Stimulated activated CD4-positive, alpha-beta T cell treated with anti-CD3 and anti-CD28 coated beads, Interleukin-1b, Interleukin-23, amount 100 ng/mL, for 1 hour (primary cell): ENCODE measurements at places on chromosomes 13 and 19.

GRCh38 chr13:61252213-61252612, 163.4 kb downstream of the PCDH20 start:
- DNase-seq: no peak

DNA sequence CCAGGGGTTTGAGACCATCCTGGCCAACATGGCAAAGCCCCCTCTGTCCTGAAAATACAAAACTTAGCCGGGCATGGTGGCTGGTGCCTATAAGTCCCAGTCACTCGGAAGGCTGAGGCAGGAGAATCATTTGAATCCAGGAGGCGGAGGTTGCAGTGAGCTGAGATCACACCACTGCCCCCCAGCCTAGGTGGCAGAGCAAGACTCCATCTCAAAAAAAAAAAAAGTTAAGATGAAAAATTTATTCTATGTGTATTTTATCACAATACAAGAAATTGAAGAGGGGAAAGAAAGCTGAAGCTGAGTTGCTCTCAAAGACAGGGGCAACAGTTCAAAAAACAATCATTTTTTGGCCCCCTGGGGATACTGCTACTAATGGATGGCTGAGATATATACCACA, 31.1 kb downstream of the INSR start:
- no peak for DNase-seq

- no peak for DNase-seq
These were observed 404.5 kb downstream of the KCTD12 start for GRCh38 chr13:76481738-76482137.

GRCh38 chr19:33383720-33384292, 10.3 kb downstream of the CEBPG start:
- DNase-seq: no peak

DNA sequence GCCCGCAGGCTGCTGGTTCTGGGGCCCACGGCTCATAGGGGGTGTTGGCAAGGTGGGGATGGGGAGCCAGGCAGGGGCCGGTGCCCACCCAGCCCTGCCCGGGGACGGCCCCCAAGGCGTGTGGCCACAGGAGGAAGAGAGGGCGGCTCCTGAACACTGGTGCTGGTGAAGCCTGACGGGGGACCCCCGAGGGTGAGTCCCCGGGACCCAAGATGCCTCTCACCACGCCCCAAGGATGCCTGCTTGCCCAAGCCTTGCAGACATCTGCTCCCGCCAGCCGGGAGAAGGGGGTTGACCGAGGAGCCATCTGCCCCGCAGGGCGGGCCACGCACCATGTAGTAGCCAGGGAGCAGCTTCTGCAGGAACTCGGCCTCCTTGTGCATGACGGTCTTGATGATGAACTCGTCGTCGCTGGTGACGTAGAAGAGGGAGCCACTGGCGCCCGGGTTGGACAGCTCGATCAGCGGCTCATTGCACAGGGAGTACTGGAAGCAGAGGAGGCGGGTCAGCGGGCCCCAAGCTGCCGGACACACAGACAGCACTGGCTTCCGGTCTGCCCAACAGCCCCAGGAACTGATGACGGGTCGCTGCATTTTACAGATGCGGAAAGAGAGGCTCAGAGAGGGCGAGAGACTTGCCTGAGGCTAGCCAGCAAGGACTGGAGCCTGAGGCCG, 29.6 kb upstream of the CACTIN start:
- DNase-seq: no peak

DNA sequence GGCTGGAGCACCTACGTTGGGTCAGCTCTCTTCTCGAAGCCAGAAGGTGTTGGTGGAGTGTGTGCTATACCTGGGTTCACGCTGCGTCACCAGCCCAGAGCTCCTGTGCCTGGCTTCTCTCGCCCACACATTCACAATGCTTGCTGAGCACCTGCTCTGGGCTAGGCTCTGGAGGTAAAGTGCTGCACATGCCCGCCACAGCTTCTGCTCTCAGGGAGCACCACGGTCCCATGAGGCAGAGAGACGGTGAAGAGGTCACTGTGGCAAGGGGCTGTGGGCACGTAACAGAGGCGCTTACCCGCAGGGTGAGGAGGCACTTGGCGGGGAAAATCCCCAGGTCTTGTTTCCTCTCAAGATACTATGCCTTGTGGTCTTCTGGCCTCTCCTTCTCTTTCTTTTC, 174.2 kb downstream of the TEX29 start:
- no peak for DNase-seq

DNA sequence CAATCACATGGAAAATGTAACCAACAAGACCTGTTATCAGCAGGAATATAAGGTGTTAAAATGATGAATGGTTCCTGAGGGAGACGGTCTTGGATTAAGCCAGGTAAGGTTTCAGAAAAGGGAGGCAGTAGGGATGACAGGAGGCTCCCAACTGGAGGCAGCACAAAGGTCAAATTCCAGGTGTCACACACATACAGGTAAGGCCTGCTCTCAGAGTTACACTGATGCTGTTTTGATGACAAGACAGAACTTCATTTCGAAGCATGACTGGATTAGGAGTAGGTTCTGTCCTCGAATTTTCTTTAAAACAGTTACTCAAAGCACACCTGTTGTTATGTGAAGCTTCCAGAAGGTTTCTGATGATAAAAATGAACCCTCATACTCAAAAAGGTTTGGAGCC, 7.4 kb downstream of the MED26 start:
- no peak for DNase-seq

GRCh38 chr13:42312817-42313431, 41.0 kb downstream of the AKAP11 start:
- no peak for DNase-seq

DNA sequence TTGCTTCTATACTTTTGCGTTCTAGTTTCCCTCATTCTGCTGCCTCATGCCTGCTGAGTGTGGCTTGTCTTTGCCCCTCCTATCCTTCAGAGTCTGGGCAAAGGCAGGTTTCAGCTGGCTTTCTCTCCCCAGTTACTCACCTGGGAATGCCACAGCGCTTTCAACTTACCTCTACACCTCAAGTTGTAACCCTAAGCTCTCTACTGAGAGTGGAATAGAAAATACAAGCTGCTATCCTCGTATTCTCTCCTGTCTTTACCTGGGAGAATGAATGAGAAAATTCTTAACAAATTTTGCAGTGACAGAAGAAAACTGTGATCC, 316.3 kb upstream of the KLF12 start:
- DNase-seq: no peak

GRCh38 chr13:52141299-52141698, 12.4 kb upstream of the NEK5 start:
- DNase-seq: no peak

DNA sequence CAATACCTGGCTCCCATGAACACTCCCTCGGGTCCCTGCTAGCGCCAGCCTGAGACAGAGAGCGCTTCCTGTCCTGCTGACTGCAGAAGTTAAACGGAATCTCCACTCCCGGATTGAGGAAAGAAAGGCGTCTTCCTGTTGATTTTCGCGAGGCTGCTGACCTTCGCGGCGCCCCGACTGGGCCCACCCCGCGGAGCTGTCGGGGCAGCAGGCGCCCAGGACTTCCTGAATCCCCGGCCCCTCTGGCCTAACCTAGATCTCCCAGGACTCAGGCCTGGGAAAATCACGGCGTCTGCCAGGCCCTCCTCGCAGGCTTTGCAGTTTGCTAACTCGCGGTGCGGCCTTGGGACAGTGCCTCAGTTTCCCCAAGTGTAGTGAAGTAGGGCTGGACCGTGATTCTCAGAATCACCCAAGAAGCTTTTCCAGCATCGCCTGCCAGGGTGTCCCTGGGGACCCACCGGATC, 108.8 kb downstream of the KCTD15 start:
- no peak for DNase-seq

DNA sequence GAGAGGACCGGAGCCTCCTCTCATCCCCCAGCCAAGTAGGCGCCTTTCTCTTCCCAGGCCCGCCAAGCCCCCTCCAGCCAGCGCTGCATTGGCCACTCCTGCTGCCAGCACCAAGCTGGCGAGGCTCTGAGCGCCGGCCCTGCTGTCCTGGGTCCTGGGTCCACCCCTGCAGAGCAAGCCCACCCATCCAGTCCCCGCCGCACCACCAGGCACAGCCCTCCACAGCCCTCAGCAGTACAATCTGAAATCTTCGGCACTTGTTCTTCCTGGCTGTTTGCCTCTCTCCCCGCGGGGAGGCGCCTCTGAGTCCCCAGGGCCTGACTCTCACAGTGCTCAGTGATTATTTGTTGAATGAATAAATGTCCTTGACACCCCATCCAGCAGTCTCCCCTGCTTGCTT, 236.4 kb upstream of the SGCG start:
- DNase-seq: no peak

DNA sequence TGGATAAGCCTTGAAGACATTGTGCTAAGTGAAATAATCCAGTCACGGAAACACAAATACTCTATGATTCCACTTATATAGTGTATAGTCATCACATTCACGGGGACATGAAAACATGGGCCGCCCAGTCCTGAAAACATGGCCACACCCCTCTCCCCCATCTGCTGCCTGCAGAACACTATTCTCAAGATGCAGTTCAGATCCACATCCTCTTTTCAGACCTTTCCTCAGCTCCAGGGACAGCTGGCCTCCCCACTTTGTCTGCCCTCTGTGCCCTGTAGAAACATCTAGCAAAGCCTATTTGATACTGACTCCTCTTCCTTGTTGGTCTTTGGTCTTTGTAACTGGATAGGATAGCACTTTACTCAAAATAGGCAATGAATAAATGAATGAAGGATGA, 8.3 kb downstream of the RFX2 start:
- no peak for DNase-seq

DNA sequence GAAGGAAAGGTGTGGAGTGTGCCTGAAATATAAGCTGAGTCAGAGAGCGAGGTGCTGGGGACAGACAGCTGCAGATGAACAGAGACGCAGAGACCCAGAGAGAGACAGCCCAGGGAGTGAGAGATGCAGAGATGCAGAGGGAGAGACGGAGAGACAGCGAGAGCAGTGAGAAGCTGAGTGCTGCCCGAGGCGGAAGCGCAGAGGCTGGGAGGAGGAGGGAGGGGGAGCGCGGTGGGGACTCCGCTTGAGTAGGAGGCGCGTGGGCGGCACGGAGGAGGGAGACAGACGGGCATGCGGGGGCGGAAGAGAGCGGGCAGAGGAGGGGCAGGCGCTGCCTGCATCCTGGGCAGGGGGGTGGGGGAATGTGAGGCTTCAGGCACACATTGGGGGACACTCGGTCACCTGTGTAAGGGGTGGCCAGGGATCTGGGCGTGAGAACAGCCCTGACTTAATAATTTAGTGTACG, 25.7 kb downstream of the SLC8A2 start:
- peak; percentile 34 for DNase-seq
